ENCODE measurements at places on chromosomes 1 and 21. TPM values are rescaled to one million over a fixed set of nuclear protein-coding genes. Genes with fewer than 3 reads are reported as not detected.

DNA sequence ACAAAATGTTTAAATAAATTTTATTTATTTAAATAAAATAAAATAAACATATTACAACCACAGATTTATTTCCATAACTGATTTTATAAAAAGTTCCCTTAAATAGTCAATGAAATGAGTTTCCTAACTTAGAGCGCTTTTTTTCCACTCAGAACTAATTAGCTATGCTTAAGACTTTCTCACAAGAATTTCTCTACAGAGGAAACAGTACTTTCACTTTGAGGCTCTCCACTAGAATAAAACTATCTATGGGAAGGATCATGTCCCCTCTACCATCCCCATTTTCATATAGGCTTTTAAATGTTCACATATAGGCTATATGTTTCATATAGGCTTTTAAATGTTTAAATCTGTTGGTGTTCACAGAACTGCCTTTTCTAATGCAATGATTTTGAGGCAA is 40.0 kb upstream of the DPH5 start:
- H3K27me3 ChIP-seq: no peaks in the 10 kb centered on the region
- no peak overlapping the region for H3K4me3 ChIP-seq
- DNase-seq: peak; percentile 17
- no peaks in the 10 kb centered on the region for H3K36me3 ChIP-seq
- H3K27ac ChIP-seq: peak overlapping the region; percentile 60

DNA sequence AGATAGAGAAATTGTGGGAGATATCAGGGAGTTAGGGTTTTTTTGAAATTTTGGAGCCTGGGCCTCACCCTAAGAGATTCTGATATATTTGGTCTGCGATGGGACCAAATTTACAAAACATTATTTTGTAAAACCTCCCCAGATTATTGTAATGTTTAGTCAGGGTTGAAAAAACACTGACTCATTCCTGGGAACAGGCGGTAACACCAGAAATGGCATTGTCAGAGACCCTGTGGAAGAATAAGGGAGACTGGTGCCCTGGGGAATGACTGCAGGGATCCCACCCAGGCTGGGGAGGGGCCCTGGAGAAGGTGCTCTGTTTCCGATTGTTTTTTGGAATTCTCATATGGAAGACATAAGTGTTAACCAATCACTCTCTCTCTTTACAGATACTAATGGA is 13.1 kb upstream of the STRIP1 start:
- no peaks in the 10 kb centered on the region for H3K27me3 ChIP-seq
- DNase-seq: no peak
- no peak overlapping the region for H3K27ac ChIP-seq
- no peak overlapping the region for H3K4me3 ChIP-seq

GRCh38 chr1:18874600-18874999 is 15.1 kb upstream of the TAS1R2 start:
- no peaks in the 10 kb centered on the region for H3K27me3 ChIP-seq
- DNase-seq: no peak
- H3K4me3 ChIP-seq: no peak overlapping the region
- H3K27ac ChIP-seq: no peak overlapping the region
- no peaks in the 10 kb centered on the region for H3K4me1 ChIP-seq

GRCh38 chr1:155970531-155971167 is 7.7 kb downstream of the ARHGEF2 start:
- H3K4me1 ChIP-seq: peaks cover 82% of the 10 kb centered on the region
- H3K36me3 ChIP-seq: peaks cover 8% of the 10 kb centered on the region
- no peak overlapping the region for H3K4me3 ChIP-seq
- no peaks in the 10 kb centered on the region for H3K27me3 ChIP-seq

PCSK9 gene
- not detected for polyA plus RNA-seq

DNA sequence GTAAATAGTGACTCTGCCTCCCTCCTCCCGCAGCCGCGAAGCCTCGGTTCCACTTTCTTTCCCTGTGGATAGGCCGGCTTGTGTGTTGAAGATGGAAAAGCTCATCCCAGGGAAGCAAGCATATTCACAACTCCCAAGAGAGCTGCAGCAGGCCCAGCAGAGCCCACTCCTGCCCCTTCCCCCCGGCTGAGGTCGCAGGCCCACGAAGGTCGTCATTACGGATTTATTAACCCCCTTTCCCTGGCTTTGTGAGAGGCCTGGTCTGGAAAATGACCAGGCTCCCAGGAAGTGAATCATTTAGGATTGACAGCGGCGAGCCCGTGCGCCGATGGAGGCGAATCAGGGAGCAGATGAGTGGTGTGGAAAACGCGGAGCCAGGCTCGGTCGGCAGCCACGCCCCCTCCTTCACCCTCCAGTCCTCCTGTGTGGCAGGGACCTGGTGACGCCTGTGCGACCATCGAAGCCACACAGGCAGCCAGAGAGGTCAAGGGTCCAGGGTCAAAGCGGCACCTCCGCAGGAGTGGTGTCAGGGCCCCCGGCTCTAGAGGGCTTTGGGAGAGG is 93.4 kb downstream of the PRDM16 start:
- H3K27ac ChIP-seq: no peak overlapping the region
- DNase-seq: no peak
- no peak overlapping the region for H3K4me3 ChIP-seq
- no peaks in the 10 kb centered on the region for H3K36me3 ChIP-seq

AJAP1 gene
- 0.15 TPM for polyA plus RNA-seq

B3GALT2 gene
- polyA plus RNA-seq: 0.10 TPM

DNA sequence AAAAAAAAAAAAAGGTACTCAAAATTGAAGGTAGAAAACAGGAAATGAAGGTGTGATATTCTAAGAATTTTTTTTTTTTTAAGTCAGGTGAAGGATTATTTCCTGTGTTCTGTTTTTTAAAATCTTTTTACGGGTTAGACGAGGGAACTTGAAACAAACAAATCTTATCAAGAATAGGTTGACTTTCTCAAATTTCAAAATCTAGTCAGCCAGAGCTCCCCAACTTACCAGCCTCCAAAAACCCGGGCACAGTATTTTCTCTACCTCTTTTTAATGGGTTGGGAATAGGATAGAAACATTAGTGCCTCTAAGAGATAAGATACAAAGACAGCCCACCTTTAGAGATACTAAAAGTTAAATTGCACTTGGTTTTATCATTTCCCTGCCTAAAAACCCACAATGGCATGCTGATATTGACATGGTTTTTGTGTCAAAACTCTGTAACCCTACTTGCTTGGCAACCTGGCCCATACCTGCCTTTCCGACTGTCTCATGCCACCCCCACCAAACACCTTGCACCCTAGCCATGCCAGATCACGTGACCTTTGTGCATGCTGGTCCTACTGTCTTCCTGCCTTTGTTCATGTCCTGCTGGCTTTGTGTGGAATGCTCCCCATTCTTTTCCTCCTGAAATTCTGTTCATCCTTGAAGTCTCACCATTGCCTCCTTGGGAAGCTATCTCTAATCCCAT is 4.2 kb downstream of the RCAN3 start:
- H3K4me1 ChIP-seq: peaks cover 62% of the 10 kb centered on the region
- no peaks in the 10 kb centered on the region for H3K27me3 ChIP-seq
- peak; percentile 80 for DNase-seq
- no peaks in the 10 kb centered on the region for H3K36me3 ChIP-seq

- H3K27ac ChIP-seq: no peak overlapping the region
- DNase-seq: no peak
- H3K4me1 ChIP-seq: peaks cover 5% of the 10 kb centered on the region
- H3K27me3 ChIP-seq: no peaks in the 10 kb centered on the region
Observed at GRCh38 chr1:211605603-211606331, 26.8 kb upstream of the SLC30A1 start.

DNA sequence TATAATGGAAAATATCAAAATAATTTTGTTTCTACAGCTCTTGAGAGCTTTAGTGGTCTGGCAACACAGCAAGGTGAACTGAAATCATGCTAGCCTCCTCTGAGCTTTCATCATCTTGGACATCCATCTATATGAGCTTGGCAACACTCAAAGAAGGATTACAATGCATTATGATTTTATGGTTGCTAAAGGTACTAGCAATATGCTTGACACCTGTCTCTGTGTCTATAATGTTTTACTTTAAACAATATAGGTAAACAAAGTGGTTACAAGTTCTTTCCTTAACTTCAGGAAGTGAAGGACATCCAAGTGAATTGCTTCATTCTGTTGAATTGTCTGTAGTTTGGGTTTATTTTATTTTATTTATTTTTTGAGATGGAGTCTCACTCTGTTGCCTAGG is 203.7 kb upstream of the RRP15 start:
- H3K4me1 ChIP-seq: no peaks in the 10 kb centered on the region
- no peak for DNase-seq
- H3K36me3 ChIP-seq: no peaks in the 10 kb centered on the region
- H3K27me3 ChIP-seq: no peaks in the 10 kb centered on the region
- H3K4me3 ChIP-seq: no peak overlapping the region

GUCA2B gene
- polyA plus RNA-seq: not detected

DNA sequence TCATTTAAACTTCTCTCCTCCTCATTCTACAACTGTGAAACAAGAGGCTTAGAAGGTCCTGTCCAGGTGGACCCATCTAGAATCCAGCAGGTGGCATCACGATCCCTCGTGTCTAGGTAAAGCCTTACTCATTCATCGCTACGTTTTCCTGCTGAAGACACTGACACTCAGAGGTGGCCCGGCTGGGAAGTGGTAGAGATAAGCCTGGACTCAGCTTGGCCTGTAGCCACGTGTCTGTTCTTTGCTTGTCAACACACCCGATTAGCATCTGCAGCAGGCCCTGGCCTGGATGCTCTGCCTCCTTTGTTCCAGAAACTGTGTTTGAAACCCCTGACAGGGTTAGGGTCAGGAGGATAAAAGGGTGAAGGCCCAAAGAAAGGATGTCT is 43.4 kb downstream of the PARP1 start:
- peaks cover 97% of the 10 kb centered on the region for H3K36me3 ChIP-seq
- H3K27ac ChIP-seq: no peak overlapping the region
- no peak for DNase-seq
- H3K4me1 ChIP-seq: no peaks in the 10 kb centered on the region
- H3K27me3 ChIP-seq: no peaks in the 10 kb centered on the region

- DNase-seq: no peak
- no peak overlapping the region for H3K27ac ChIP-seq
- no peaks in the 10 kb centered on the region for H3K4me1 ChIP-seq
- H3K36me3 ChIP-seq: no peaks in the 10 kb centered on the region
- H3K4me3 ChIP-seq: no peak overlapping the region
- H3K27me3 ChIP-seq: no peaks in the 10 kb centered on the region
Observed at GRCh38 chr1:159817276-159818041, 9.2 kb upstream of the SLAMF8 start.

GRCh38 chr1:179677882-179678281 is 65.2 kb upstream of the FAM163A start:
- no peak for DNase-seq
- no peaks in the 10 kb centered on the region for H3K27me3 ChIP-seq
- no peak overlapping the region for H3K27ac ChIP-seq

- no peak overlapping the region for H3K4me3 ChIP-seq
- H3K27me3 ChIP-seq: no peaks in the 10 kb centered on the region
- no peak overlapping the region for H3K27ac ChIP-seq
- H3K36me3 ChIP-seq: no peaks in the 10 kb centered on the region
- DNase-seq: no peak
Observed at GRCh38 chr21:37153935-37154350, 80.9 kb downstream of the TTC3 start.

DNA sequence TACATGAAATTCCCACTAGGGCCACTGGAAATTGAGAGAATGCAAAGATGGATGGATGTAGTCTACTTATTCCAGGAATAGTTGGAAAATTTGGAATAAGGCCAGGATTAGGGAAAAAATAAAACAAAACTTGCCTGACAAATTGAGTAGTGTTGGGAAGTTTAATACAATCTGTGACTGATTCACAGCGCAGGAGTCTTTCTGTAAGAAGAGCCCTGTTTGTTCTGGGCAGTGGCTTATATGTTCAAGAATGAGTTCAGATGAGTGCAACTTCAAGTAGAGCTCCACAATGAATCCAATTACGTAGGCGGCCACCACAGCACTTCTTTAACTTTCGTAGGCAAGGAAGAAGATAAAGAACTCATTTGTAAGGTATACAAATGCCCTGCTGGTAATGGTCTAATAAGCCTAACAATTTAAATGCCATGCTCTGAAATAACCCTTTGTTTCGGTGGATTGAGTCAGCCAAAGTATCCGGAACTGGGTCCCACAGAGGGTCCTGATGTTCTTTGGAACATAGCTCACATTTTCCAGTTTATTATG is 47.1 kb upstream of the KCNE1 start:
- H3K27me3 ChIP-seq: no peaks in the 10 kb centered on the region
- H3K27ac ChIP-seq: no peak overlapping the region
- no peaks in the 10 kb centered on the region for H3K4me1 ChIP-seq
- H3K4me3 ChIP-seq: no peak overlapping the region
- H3K36me3 ChIP-seq: no peaks in the 10 kb centered on the region

DNA sequence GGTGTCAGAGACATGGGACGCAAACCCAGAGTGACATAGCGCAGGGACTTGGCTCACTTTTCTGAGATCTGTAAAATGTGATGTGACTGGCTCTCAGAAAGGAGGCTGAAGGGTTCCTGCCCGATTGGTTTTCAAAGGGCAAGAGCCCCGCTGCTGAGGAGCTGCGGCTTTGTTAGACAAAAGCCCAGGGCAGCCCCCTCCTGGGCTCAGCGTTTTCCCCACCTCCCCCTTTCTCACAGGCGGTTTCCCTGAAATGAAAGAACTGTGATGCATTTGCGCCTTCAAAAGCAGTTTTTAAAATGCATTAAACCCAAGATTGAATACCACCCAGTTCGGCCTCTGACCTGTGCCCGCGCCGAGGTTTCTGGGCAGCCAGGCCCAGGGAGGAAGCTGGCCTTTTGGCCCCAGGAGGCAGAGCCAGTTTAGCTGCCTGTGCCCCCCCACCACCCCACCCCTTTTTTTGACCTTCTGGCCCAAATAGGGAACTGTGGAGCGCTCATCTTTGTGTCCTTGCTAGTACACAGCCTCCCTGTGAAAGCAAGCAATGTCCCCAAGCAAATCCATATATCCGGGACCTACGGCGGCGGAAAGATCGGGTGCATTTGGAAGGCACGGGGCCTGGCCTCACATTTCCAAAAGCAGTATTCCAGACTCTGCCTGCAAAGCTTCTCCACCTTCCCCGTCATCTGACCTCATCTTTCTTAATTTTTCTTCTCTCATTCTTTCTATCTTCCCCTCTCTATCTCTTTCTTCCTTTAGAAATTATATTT is 28.6 kb downstream of the CD247 start:
- H3K4me1 ChIP-seq: peaks cover 94% of the 10 kb centered on the region
- H3K27me3 ChIP-seq: no peaks in the 10 kb centered on the region
- peak; percentile 51 for DNase-seq

Measured in naive thymus-derived CD4-positive, alpha-beta T cell (primary cell).